ENCODE measurements at places on chromosomes 12 and 14.

DNA sequence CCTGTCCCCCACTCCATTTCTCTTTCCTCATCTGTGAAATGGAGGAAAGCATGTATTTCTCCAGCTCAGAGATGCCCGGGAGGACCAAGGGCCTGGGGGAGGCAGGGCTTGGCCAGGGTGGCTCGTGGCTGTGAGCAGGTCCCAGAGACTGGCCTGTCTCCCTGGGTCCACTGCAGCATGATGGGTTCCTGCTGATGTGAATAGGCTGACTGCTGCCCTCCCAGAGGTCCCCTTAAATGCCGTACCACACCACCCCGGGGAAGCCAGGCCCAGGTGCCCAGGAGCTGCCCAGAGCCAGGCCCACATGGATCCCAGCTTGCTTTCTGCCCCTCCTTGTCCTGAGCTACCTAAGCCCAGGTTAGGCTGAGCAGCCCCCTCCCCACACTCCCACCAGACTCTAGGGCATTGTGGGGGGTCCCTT is 158.2 kb upstream of the C14orf180 start:
- DNase-seq, result no peak

GRCh38 chr14:88791629-88792472 is 902 bp downstream of the EML5 start:
- peak; percentile 10 for DNase-seq

GRCh38 chr14:88981948-88982347 is 157.5 kb downstream of the TTC8 start:
- DNase-seq, result no peak

GRCh38 chr14:73731111-73731510 is 16.9 kb upstream of the PNMA1 start:
- DNase-seq, result no peak

DNA sequence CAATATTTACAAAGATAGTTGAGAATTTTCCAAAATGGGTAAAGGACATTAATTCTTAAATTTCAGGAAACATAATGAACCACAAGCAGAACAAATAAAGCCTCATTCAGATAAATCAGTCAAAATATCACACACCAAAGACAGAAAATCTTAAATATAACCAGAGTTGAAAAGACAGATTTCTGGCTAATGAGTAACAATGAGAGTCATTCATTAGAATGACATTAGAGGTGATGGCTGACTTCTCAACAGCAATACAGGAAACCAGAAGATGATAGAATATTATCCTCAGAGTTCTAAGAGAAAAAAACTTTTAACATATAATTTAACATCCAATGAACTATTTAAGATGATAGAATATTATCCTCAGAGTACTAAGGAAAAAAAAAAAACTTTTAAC is 124.2 kb downstream of the DENND5B start:
- peak; percentile 54 for DNase-seq

GRCh38 chr14:39626589-39627576 is 194.7 kb upstream of the FBXO33 start:
- DNase-seq, result no peak

DNA sequence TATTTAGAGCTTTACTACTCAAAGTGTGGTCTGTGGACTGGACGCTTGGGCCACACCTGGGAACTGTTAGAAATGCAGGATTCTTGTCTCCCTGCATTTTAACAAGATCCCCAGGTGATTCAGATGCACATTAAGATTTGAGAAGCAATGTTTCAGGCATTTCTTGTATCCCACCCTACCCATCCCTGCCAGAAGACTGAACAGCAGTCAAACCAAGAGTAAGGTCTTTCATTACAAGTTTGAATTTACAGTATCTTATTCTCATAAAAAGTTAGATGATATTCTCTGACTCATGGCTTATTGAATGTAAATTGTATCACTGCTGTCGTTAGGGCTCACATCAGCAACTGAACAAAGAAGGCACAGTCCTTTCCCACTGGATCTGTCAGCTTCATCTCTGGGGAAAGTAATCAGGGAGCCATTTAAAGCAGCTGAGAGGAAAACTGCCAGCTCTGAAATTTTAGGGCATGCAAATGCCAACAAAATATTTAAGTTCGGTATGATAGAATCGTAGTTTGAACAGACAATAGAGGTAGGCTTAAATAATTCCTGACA is 141.1 kb downstream of the AKAP6 start:
- DNase-seq, result peak; percentile 34

GRCh38 chr12:89346741-89347324 is 5.5 kb downstream of the DUSP6 start:
- peak; percentile 60 for DNase-seq

DNA sequence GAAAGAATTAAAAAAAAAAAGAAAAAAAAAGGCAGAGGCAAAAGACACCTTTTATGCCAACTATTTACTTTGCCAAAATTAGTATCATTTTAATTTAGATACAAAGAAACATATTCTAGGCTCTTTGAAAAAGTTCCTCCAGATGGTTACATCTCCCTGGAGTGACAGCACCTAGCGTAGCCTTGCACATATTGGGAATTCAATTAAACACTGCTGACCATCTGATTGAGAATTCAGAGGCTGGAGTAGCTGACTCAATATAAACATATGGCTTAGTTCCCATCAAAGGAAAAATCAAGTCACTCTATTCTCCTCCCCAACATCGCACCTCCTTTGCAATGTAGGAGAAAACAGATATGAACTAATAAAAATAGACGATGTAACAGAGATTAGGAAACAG is 36.4 kb downstream of the ANKS1B start:
- DNase-seq, result no peak

DNA sequence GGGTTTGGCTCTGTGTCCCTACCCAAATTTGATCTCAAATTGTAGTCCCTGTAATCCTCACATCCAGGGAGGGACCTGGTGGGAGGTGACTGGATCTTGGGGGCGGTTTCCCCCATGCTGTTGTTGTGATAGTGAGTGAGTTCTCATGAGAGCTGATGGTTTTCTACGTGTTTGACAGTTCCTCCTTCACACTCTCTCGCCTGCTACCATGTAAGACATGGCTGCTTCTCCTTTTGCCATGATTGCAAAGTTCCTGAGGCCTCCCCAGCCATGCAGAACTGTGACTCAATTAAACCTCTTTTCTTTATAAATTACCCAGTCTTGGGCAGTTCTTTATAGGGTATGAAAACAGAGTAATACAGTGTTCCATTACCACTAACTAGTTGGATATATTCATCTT is 10.3 kb upstream of the LRRC23 start:
- DNase-seq, result no peak

- DNase-seq, result no peak
Observed at GRCh38 chr12:79250960-79251755, 386.6 kb downstream of the SYT1 start.

- peak; percentile 71 for DNase-seq
Observed at GRCh38 chr12:50603817-50604639, 99.2 kb downstream of the DIP2B start.

GRCh38 chr14:31196839-31197492 is 10.6 kb downstream of the HECTD1 start:
- no peak for DNase-seq

Measured in EH (cell line).